ENCODE measurements at places on chromosomes 11 and 22.

GRCh38 chr11:35540526-35540925 is 15.1 kb upstream of the PAMR1 start:
- DNase-seq = no peak

DNA sequence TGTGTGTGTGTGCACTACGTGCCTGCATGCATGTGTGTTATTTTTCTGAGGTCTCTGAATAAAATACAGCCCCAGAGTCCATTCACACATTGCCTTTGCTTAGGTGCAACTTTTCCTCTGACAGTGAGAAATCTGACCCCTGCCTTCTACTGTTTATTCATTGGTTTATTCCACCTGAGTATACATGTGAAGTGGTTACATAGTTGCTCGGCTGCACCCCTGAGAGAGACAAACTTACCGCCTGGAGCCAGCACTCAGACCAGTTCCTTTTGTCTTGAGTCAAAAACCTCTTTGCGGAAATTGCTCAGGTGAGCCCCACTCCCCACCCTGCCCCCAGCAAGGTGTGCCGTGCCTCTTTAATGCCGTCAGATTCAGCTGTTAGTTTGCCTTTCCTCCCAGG is 363.6 kb downstream of the BRD1 start:
- peak; percentile 55 for DNase-seq

DNA sequence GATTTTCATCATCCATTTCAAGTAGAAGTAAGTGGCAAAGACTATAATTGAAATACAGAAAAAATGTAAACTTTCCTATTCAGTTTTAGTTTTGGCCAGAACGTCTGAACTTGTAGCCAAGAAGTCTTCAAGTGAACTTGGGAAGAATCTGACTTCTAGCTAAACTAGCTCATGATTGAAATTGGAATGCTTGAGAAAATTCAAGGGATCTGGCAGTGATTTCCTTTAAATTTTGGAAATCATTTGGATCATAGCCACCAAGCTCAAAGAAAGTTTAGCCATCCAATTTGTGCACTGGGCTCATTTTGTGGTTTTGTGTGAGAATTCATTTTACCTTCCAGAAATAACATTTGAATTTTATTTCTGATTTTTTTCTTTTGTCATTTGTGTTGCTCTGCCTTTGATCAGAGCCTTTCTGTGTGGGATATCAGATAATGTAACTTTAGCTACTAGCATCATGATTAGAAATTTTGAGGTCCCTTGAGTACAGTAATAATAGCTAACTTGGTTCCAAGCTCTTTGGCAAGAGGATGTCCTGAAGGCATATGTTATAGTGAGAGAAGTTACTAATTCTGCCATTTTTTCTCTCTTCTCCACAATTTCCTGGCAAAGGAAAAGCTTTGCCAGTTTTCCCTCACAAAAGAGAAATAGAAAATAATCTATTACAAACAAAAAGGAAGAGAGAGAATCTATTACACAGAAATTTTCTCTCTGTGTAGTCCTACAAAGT is 2123.7 kb upstream of the RAG2 start:
- no peak for DNase-seq

DNA sequence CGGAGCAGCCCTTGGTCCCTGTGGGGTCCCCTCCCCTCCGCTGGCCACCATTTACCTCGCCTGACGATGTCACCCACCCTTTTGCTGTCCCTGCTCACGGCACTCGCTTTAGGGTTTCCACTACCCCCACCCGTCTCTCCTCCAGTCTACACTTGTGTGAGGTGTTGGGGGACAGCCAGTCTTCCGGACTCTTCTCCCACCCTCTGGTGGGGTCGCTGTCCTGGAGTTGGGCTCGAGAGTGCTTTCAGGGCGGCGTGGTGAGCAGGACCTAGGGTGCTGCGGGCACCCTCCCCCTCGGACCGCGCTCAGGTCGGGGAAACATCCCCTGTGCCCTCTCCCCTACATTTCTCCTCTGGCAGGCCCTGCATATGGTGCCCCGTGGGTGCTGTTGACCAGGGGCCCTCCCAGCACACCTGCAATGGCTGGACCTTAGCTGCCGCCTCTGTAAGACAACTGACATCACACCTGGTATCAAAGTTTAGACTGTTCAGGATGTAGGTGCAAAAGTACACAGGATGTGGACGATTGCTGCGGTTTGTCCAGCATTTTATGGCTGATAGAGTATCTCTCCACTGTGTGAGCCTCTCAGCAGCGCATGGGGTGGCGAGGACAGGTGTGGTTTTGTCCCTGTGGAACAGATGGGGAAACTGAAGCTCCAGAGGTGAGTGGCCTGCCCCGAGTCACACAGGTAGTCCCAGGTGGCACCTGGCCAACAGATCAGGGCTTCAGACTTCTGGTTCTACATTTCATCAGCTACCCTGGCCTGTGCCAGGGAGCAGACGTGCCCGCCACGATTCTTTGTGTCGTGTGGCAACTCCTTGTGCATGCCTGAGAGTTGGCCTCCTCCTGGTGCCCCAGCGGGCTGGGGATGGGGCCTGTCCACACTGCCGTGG is 1.2 kb downstream of the GRK2 start:
- DNase-seq = no peak

GRCh38 chr22:48651981-48652538 is 1175.6 kb downstream of the BRD1 start:
- peak; percentile 37 for DNase-seq

DNA sequence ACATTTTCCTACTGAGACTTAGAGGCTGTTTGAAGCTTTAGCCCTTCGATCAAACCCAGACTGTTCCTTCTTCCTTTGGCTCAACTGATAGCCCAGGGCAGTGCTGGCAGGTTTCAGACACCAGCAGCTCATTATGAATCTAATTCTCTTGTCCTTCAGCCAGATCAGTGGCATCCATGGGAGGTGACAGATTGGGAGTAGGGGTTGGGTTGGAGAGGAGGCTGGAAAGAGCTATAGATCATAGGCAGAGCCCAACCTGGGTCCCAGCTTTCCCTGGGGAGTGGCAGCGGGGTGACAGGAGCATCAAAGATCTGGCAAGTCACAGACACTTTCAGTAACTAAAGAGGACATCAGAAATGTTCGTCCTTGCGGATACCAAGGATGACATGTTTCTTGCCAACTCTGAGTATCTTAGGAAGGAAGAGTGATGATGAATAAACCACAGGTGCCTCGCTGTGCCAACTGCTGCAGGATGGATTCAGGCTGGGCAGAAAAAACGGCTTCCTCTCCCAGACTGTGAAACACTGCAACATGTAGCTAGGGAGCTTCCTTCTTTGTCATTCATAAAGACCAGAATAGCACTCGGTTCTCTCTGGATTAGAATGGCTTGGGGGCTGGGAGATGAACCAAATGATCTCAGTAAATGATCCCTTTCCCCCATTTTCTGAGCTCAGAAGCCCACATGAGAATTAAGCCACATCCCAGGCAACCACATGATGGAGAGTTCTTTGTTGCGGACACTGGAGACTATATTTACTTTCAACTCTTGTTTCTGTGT is 19.1 kb downstream of the ABCC8 start:
- no peak for DNase-seq

DNA sequence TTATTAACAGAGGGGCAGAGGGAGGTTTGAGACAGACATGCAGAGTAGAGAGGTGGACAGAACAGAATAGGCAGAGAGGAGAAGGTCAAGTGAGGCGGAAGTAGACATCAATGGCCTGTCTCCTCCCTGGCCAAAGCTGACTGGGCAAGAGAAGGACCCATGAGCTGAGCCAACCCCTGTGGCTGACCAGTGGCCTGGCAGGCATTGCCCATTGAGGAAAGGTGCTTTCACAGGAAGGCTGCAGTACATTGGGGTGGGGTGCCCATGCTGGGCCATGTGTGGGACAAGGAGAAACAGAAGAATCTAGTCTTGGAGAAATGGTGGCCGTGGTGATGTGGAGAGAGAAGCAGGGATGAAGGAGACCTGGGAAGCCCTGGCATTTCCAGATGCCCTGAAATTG is 76.0 kb downstream of the MYEOV start:
- DNase-seq = no peak

All from SHP77 (cell line).